ENCODE measurements at places on chromosomes 7 and 10.
A peak's percentile ranks its signal among the peaks of the same experiment; 100 is the strongest.

GRCh38 chr7:63998549-63998948 is at the start of gene ZNF722:
Gene ZNF722, plus strand, starts transcription at chr7:63998849. Its CDS starts 113 bp downstream, at chr7:63998962.
- DNase-seq = no peak

GRCh38 chr10:1063232-1063865 is 7.2 kb downstream of the WDR37 start:
- peak; percentile 13 for DNase-seq

- no peak for DNase-seq
Observed at GRCh38 chr7:20591058-20591457, 24.4 kb upstream of the ABCB5 start.

GRCh38 chr10:93152136-93152535 is 78.4 kb downstream of the CYP26A1 start:
- DNase-seq = no peak

- no peak for DNase-seq
Observed at GRCh38 chr7:31553661-31554081, 39.8 kb downstream of the ITPRID1 start.

All from stimulated activated CD4-positive, alpha-beta T cell treated with anti-CD3 and anti-CD28 coated beads, Interleukin-15, amount 100 ng/mL, for 24 hours (primary cell).